Left renal pelvis (tissue), 4 donors: ENCODE measurements at places on chromosomes 11 and 22.

DNA sequence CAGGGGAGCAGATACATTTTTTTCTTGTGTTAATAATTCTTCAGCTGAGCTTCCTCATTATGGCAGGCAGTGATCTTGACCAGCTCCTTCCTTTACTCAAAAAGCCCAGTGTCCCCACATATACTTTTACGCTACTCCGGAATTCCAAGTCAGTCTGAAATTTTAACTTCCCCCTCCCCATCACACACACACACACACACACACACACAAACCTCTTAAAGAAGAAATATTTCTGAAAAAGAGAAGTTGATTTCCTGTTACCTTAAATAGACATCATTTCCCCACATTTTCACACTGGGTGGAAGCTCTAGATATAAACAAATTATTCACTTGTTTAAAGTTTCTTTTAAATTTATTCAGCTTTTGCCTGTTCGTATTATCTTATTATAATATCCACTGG lies 113.9 kb downstream of the DBX1 start:
- DNase-seq, result no peak

GRCh38 chr22:34475886-34476285 lies 555.6 kb upstream of the LARGE1 start:
- no peak for DNase-seq

DNA sequence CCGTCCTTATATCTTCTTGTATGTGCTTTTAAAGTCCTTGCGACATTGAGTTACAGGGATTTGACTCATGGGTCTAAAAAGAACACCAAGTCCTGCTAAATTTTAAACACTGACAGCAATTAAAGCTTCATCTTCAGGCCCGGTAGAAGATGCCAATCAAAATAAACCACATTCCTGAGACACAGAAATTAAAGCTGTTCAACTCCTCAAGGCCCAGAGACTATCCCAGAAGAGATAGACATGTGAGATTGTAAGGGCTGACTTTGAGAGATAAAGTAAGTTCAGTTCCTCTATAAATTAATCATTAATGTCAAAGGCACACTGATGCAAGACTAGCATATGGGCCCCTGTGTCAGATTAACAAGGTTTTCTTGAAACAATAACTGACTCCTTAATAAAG lies 49.8 kb downstream of the OSBPL5 start:
- DNase-seq, result no peak

DNA sequence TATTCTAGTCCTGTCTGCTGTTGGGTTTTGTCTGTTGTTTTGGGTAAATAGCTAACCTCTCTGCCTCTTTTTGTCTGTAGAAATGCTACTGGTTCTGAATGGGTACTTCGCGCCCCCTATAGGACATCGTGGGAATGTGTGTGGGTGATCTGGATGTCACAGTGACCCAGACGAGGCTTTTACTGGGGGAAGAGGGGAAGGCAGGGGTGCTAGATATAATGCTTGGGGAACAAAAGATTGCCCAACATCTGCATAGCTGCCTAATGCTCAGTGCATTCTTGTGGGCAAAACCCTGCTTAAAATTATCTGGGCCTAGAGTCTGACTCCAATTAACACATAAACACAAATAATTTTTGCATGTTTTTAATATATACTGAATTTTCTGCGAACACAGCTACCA lies 57.7 kb downstream of the BMAL1 start:
- DNase-seq, result no peak
